Karpas-422 (cell line): ENCODE measurements at places on chromosomes 1 and 21.

GRCh38 chr1:184827600-184828368, 73.1 kb upstream of the EDEM3 start:
- peak; percentile 66 for DNase-seq

GRCh38 chr1:119893238-119893791, 3.0 kb downstream of the ADAM30 start:
- no peak for DNase-seq

DNA sequence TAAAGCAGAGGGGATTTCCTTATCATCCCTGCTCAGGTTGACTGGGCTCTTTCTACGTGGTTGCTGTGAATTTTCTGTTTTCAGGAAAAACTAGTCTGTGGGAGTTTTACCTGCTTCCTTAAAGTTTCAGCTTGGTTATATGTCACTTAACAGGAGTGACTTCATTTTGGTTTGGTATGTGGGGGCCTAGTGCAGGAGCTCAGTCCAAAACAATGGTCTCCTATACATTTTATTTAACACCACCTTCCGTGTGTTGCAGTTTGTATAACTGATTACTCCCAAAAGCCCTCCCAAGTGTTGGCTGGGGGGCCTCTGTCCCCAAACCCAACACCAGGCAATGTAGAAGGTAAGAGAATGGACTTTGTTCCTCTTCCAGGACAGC, 5.3 kb downstream of the IL23R start:
- no peak for DNase-seq

DNA sequence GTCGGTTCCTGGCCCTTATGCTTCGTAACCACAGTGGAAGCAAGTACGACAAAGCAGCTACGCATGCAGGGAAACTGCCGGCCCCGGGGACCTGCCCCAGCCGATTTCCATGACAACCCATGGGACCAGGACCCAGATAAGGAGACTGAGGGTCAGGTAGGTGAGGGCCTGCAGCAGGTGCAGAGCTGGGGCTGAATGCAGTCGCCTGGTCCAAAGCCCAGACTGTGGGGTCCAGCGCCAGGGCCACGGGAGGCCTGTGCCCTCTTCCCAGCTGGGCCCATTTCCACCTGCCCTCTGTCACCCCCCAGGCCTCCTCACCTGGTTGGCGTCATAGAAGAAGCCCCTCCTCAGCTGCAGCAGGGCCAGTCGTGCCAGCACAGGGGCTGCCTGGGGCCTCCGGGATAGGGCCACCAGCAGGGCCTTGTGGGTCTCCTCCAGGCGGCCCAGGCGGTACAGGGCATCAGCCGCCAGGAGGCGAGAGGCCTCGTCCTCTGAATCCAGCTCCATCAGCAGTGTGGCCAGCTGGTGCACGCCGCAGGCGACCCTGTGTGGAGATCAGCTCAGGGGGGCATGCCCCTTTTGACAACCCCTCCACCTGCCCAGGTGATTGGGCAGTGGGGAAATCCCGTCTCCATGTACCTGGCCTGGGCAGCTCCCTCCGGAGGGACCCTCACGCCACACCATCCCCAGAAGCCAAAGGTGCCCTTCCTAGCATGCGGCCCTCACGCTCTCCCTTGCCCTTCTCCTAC, 14.2 kb downstream of the TTC34 start:
- DNase-seq: no peak

DNA sequence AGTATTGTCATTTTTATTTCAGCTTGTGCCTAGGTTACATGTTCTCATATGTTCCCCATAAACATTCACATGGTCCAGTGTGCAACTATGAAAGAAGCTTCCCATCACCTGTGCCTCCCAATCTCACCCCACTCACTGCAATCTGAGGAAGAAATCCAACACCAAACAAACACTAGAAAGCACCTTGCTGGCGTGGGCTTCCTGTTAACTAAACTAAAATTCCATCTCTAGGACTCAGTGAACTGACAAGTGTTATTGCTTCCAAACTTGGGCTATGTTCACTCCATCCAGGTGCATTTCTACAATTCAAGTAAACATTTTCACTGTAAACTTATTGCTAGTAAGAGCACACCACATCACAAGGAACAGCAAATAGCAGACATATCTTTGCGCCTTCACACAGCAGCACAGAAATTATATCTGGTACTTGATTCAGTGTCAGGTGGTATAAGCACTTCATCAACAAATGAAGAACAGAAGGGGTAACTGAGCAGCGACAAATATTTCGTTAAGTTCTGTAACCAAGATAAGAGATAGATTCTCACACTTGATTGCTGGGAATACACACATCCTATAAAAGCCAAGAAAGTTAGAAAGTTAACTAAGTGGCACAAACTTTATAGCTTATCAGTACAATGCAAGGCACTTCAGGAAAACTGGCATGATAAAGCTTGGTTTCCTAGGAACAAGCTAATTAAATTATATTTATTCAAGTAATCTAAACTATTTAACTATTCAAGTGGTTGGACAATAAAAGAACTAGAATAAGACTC, 8.9 kb upstream of the KCNJ15 start:
- DNase-seq: no peak

GRCh38 chr1:241834733-241835377, 13.1 kb upstream of the EXO1 start:
- DNase-seq: peak; percentile 49

DNA sequence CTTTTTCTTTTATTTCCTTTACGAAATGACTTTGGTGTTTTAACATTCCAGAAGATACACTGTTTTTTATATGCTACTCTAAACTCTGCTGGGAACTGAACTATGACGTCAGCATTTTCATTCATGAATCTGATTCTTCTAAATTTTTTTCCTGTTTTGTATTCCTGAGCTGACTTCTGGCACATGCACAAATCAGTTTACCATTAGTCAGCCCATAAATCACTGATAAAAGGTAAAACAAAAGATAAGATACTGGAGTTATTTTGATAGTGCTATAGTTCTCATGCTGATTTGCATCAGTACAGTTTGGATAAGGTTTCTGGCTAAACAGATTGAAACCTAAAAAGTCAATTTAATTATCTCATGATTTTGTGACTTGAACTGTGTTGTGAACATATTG, 10.4 kb downstream of the CAMTA1 start:
- no peak for DNase-seq

DNA sequence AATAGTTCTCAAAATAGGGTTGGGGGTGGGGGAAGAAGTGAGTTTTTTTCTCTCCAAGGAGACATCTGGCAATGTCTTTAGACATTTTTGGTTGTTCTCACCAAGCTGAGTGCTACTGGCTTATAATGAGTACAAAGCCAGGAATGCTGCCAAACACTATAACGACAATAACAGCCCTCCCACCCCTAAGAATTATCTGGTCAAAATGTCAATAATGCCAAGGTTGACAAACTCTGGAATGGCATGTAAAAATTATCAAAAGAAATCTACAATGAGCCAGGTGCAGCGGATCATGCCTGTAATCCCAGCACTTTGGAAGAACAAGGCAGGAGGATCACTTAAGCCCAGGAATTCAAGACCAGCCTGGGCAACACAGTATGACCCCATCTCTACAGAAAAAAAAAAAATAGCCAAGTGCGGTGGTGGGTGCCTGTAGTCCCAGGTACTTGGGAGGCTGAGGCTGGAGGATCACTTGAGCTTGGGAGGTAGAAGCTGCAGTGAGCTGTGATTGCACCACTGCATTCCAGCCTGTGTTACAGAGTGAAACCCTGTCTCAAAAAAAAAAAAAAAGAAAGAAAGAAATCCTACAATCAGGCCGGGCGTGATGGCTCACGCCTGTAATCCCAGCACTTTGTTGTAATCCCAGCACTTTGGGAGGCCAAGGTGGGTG, 2.5 kb downstream of the ATP5PF start:
- peak; percentile 27 for DNase-seq

- DNase-seq: peak; percentile 89
Observed at GRCh38 chr1:203325418-203326091, 20.2 kb downstream of the BTG2 start.

GRCh38 chr1:223716302-223716862, 4.0 kb downstream of the CAPN2 start:
- no peak for DNase-seq

DNA sequence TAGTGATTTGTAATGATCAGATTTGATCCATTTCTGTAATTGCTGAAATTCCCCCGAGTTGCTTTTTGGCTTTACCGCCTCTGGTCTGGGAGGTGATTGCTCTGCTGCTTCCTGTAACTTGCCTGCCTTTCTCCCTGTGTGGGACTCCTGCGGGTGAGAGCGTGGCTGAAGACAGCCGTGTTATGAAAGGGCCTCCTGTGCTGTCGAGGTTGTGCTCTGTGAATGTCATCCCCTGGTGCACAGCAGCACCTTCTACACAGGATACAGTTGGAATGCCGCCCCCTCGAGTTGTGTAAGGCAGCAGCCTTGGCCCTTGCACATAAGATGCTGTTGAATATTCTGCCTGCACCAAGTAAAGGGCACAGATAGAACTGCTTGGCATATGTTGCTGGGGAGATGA, 5.9 kb downstream of the SOD1 start:
- no peak for DNase-seq

- peak; percentile 46 for DNase-seq
Observed at GRCh38 chr1:116560704-116561490, 9.9 kb downstream of the CD58 start.

- DNase-seq: no peak
Observed at GRCh38 chr1:222347627-222348026, 200.3 kb downstream of the HHIPL2 start.

DNA sequence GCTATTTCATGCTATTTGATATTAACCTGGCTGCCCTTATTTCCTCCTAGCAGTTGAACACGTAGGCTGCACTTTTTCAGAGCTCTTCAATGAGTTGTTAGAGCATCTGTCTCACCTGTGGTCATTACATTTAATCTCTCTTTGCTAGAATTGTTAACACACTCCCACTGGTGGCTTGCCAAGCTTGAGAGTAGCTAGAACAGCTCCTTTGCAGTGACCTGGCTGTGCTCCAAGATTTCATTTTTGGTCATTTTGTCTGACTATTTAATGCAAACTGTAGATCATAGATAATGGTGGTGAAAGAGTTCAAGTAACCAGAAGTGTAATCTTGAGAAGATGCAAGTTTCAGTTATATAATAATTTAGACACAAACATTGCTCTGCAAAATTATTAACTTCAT, 105.6 kb downstream of the LRRC7 start:
- DNase-seq: no peak

- DNase-seq: no peak
Observed at GRCh38 chr1:216723274-216723780, at the start of gene ESRRG. TSS of gene ESRRG (minus strand) at chr1:216723429. CDS start at chr1:216723299, 130 bp downstream.

GRCh38 chr1:3789421-3790300, 6.6 kb downstream of the LRRC47 start:
- no peak for DNase-seq

- no peak for DNase-seq
Observed at GRCh38 chr1:204282761-204283221, 69.0 kb upstream of the GOLT1A start.

- DNase-seq: no peak
Observed at GRCh38 chr1:69567652-69568420, at the start of gene LRRC7. TSS of gene LRRC7 (plus strand) at chr1:69567922. CDS start at chr1:69568640, 718 bp downstream.

DNA sequence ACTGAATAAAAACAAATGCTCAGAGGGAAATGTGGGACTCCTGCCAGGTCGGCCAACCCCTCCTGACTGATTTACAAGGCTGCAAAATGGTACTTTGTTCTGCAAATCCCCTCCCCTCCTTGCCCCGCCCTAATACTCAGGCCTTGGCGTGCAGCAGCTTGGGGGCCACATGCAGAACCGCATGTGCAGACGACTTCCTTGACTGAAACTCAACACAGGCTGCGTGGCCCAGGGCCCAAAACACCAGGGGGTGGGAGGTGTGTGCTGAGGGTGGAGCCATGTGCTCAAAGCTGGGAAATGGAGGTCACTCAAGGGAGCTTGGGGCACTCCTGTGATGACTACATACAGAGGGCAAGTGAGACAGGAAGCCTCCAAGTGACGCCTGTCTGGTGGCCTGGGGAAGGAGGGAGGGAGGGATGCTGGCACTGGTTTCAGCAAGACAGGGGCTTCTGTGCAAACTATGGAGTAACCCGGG, 87.2 kb downstream of the MRPL37 start:
- no peak for DNase-seq

DNA sequence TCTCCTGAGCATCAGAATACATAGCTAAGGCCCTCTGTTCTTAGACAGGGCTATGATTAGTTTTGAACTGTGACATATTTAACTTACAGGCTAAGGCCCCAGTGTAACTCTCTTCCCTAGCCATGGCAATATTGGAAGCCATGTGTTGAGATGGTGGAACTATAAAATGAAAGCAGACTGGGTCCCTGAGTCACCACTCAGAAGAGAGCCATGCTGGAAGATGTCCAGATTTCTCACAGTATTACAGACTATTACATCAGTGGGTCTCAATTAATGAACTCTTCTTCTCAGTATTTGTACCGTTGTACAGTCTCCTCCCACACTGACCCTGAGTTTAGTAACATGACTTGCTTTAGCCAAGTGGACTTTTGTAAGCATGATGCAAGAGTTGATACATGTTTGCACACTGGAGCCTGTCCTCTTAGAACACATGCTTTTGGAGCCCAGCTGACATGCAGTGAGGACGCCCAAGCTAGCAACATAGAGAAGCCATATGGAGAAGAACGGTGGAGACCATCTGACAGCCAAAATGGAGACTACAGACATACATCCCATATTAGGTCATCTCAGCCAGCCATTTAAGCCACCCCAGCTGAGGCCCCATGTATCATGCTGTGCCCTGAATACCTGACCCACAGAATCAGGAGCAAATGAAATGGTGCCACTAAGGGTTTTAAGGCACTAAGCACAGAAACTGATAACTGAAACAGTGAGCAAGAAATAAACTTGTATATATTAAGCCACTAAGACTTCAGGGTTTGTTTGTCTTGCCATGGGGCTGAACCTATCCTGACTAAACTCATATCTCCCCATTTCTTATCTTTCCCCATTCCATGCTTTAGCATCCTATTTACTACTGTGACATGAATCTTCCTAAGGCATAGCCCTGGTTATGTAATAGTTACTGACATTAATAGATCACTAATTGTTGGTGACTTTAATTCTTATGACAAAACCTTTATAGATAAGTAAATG, 24.4 kb downstream of the TBX15 start:
- no peak for DNase-seq

DNA sequence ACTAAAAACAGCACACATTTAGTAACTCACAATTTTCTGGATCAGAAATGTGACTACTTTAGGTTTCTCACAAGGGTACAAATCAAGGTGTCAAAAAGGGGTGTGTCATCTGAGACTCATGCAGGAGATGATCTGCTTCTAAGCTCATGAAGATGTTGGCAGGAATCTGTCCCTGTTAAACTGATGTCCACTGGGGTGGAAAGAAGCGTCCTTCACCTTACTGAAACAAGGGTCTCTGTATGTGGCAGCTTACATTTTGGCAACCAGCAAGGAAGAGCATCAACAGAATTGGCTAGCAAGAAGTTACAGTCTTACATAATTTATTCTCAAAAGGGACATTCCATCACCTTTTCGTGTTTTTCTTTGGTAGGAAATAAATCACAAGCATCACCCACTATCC, 1223.8 kb downstream of the AMY1C start:
- DNase-seq: no peak
